ENCODE measurements at places on chromosomes 2 and 18. TPM values are rescaled to one million over a fixed set of nuclear protein-coding genes. Genes with fewer than 3 reads are reported as not detected.

GRCh38 chr2:50746526-50746925, 285.4 kb downstream of the NRXN1 start:
- no peak for DNase-seq

DNA sequence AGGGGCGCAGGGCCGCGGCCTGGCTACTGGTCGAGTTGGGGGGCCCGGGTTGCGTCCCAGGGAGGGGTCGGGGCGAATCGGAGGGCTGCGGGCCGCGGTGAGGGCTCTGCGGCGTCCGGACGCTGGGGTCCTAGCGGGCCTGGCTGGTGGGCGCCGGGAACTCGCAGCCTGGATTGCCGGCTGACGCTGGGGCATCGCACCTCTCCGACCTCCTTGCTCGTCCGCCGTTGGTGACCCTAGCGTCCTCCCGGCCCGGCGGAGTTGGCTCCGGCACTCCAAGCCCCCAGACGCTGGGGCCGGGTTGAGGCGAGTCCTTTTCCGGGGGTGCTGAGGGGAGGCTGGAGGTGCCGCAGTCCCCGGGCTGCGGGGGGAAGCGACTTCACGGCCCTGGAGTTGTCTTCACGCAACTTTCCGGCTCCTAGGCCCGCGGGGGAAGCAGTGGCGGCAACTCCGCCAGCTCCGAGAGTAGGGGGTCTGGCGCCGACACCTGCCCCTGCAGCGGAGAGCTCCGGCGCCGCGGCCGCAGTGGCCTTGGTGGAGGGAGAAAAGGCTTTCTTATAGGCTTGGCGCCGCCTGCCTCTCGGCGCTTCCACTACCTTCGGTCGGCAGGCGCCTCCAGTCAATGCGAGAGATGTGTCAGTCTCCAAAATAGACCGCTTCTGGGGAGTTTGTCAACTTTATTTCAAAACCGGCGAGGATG, 70.3 kb downstream of the HAUS1 start:
- peak; percentile 59 for DNase-seq

DNA sequence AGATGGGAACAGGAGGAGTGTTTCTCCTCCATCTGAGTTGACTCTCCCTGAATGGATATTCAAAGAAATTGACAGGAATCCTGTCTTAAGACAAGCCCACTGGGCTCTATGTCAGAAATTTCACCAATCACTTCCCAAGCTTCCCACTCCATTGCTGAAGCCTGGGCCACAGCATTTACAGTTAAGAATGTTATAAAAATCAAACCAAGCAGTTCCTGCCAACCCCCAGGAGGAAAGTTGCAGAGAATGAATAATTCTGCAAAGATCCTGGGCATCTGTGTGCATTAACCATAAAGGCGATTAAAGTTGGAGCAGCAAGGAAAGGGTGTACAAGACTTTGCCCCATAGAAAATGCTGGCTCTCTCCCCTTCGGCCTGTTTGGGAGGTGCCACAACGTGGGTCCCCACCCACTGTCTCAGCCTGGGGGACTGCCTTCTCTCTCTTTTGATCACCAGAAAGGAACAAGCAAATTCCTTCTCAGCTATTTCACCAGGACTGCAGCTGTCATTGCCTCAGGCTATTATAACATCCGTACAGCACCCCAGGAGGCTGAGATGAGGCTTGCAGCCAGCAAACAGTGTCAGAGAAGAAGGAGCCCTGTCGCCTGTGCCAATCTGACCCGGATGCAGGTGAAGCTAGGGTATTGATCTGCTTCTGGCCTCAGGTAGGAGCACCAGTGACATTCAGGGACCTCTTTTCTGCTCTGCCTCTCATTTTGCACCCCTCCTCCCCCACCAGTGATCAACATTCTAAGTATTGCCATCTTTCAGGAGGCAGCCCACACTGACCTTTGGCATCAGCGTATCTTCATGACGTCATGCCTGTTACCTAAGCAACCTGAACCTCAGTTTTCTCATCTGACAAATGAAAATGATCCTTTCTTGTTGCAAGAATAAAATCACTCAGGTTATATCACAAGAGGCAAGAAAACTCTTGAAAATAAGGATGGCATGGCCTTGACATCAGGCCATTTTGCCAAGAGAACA, 219.0 kb downstream of the SH3BP4 start:
- no peak for DNase-seq

GRCh38 chr2:168679081-168679480, 123.4 kb upstream of the NOSTRIN start:
- DNase-seq, result no peak

GRCh38 chr2:39385172-39385571, 51.9 kb downstream of the MAP4K3 start:
- no peak for DNase-seq

DNA sequence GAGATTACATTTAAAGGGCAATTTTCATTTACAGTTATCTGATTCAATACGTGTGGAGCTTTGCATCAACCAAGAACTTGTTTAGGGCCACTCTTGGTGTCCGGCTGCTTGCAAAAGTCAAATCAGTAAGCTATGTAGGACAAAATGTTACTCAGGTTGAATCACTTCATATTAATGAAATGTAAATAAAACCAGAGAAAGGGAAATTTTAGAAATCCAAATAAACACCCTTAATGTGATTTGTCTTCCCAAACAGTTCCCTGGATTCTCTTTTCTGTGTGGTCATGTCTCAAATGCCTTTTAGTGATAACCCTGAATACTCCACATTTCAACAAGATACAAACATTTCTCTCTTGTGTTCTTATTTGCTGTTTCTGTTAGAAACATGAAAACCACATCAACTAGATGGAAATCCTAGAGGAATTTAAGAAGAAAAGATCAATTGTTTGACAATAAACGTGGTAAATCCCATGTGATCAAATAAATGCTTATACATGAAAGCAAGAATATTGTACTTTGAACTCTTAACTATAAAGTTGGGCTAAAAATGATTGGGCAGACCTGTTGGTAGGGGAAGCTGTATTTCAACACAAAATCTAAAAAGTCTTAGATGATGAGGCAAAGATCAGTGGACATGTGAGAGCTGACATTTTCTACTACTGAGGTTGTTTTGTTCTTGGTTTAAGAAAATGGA, 101.3 kb downstream of the CDC42EP3 start:
- DNase-seq, result no peak

GRCh38 chr2:216616083-216616678, 17.0 kb upstream of the IGFBP2 start:
- DNase-seq, result no peak

GRCh38 chr2:36500072-36500471, 97.9 kb downstream of the FEZ2 start:
- no peak for DNase-seq

- no peak for DNase-seq
These were observed 152.6 kb upstream of the CYP26B1 start for GRCh38 chr2:72300147-72300684.

DNA sequence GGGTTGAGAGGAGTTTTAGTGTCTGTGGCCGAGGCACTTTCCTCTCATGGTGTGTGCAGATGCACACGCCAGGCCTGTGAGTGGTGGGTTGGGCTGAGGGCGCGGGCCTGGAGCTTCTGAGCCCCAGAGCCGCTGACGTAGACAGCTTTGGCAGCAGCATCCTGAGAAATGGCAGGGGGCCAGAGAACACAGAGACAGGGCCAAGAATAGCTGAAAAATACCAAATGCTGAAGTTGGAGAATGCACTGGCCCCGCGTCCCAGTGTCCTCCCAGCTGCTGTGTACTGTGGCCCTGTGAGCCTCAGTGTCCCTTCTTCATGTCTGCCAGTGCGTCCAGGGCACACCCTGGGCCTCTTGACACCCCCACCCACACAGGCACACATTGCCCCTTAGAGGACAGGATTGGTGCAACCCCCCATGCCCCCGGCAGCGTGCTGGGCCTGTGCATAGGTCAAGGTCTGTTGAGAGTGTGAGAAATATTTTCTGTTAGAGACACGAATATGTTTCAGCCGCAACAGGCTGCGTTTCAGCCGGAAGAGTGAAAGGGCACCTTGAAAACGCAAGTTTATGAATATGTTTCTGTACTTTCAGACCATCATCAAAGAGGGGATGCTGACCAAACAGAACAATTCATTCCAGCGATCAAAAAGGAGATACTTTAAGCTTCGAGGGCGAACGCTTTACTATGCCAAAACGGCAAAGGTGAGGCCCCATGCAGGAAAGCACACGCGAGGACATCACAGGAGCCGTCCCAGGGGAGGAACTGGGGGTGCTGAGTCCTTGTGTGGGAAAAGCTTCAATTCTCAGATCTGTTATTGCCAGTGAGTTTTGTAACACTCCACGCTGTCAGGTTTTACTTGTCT, 33.6 kb downstream of the DGKD start:
- no peak for DNase-seq

- no peak for DNase-seq
These were observed 2.4 kb downstream of the RAB17 start for GRCh38 chr2:237588044-237588696.

DNA sequence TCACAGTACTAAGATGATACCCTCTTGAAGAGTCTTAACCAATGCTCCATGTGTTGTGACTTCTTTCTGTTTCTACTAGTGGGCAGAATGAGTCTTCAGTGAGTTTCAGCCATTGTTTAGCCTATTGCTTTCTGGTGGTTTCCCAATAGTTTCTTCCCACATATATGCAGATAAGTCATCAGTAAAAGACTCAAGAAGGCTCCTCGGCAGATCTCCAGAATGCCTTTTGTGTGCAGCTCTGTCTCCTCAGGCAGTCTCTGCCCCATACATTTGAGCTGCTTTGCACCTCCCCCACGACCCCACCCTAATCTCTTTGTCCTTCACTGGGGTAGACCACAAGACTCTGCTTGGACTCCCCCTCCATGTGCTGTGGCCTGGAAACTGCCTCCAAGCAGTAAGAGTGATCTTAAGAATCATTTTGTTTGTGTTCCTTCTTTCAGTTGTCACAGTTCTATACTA, 71.6 kb upstream of the CHRNA1 start:
- DNase-seq, result no peak

DNA sequence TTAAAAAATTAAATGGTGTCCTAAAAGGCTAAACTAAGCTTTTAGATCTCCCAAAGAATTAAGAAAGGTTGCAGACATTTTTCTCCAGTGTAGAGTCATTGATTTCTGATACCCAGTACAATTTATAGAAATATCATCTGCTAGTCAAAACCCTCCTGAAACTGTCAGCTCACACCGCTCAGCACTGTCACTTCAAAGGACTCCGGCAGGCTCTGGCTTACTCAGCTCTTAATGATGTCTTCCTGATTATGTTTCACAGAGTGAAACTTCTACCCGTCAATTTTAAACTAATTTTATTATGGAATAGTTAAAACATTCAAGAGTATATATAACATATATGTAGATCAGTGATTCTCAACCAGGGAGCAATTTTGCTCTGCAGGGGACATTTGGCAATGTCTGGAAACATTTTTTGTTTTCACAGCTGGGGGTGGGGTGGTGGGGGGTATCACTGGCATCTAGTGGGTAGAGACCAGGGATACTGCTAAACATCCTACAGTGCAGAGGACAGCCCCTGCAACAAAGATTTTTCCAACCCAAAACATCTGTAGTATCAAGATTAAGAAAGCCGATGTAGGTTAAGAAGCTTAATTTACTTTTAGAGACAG, 31.6 kb downstream of the CDK15 start:
- DNase-seq, result no peak

DNA sequence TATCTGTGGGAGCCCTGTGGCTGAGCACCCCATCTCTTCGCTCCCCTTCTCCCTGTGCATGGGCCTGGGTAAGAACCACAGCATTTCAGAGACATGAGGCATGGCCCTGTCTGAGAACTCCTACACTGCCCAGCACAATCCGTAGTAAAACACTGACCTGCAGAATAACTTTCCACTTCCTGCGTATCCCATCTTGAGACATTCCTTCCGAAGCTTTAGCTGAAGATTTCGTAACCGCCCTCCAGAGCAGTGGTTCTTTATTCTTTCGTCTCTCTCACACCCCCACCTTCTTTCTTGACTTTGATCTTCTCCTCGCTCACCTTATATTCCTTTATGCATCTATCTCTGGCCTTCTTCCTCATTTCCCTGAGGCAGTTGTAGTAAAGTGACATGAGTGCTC, 381.1 kb downstream of the HRH4 start:
- DNase-seq, result no peak

Gene CLEC4F
- not detected for total RNA-seq

Gene NEU4
- 0.43 TPM for total RNA-seq

Gene HAT1
- total RNA-seq, result 59.4 TPM

Gene CNTNAP5
- not detected for total RNA-seq

Gene DES
- total RNA-seq, result not detected
